ENCODE measurements at places on chromosomes 5 and 9. TPM values are rescaled to one million over a fixed set of nuclear protein-coding genes. Genes with fewer than 3 reads are reported as not detected.

The ALDOB gene
- 0.16 TPM for total RNA-seq

GRCh38 chr5:119322312-119322947 lies 33.4 kb upstream of the TNFAIP8 start:
- no peak for DNase-seq

DNA sequence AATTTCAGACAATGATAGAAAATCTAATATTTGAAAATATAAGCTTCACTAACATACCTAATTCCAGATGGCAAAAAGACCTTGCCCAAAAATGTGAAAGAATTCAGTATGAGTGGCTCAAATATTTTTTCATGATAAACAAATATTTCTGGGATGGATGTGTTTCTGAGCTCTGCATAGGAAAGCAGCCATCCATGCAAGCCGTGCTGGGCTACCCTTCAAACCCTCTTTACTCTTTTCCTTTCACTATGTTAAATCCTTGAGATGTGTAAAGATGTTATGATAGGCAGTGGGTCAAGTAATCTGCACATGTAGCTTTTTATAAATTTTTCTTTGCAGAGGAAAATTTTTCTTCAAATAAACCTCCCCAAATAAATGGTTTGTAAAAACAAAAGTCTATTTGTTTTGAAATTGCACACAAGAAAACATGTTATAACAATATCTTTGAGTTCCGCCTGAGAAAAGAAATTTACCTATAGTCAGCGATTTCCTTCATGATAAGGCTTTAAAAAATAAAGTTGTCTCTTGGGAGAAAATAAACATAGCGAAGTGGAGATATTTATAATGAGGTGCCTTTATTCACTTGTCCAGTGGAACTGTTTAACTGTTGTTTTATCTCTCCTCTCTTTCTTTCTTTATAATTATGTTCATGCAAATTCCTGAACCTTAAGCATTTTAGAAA lies 154.3 kb upstream of the PITX1 start:
- DNase-seq: no peak

DNA sequence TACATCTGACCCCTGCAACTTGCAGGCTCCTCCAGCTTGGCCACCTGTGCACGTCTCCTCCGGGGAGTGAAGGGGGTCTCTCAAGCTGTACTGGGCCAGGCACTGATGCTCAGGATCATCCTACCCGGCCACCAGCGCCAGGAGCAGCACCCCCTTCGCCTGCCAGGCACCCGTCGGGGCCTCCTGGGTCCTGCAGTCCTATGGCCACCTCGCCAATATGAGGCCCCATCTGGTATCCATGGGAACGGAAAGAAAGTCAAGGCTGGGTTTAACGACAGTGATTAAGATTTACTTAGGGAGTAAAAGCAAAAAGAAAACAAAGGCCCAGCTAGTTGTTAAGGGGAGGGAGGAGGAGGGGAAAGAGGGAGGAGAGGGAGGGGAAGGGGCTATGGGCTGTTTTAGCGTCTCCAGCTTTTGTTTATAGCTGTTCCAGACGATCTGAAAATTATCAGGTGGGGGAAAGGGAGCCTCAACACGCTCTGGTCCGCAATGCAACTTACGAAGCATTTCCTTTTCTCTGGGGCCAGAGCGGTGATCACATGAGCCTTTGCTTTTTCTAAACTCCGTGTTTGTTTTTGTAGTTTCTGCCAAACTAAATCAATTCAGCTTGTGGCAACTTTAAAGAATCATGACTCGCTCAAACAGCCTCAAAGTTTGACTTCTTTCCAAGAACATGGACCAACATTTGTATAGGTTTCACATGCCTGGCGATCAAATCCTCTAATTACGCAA lies 132.4 kb downstream of the ROR2 start:
- no peak for DNase-seq

The CDH10 gene
- total RNA-seq: 50.1 TPM

GRCh38 chr5:138364576-138364975 lies 12.1 kb downstream of the KDM3B start:
- no peak for DNase-seq

The GOLM1 gene
- 75.5 TPM for total RNA-seq

The SEMA5A gene
- total RNA-seq: 11.2 TPM

The TMEM252 gene
- total RNA-seq: not detected

The ECM2 gene
- 5.6 TPM for total RNA-seq

DNA sequence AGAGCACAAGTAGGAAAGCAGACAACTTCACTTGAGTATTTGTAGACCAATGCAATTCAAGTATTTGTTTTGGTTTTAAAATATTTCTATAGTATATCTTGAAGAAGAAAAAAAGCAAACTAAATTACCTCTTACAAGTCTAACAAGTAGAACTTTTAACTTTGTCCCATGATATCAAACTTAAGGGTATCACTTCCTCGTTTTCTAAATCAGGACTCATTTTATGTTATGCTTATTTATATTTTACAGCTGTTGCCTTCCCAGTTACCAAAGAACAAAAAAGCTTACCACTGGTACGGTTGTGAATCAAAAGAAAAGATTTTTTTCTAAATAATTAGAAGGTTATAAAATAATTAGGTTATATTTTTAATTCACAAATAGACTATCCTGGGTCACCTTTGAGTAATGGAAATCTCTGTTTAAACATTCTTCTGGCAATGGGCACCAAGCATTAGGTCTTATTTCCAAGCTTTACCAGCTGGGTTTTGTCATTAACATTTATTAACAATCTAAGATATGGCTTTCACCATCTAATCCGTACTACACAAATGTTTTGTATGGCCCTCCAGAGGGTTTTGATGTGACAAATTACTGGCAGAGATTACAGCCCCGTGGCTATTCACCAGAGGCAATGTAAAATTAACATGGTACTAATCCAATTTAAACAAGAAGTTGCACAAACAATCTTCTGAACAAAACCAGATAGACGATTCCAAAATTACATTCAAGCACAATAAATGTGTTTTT lies 63.6 kb downstream of the CEP120 start:
- DNase-seq: no peak

GRCh38 chr9:127867356-127868277 lies 9.9 kb downstream of the AK1 start:
- DNase-seq: no peak

DNA sequence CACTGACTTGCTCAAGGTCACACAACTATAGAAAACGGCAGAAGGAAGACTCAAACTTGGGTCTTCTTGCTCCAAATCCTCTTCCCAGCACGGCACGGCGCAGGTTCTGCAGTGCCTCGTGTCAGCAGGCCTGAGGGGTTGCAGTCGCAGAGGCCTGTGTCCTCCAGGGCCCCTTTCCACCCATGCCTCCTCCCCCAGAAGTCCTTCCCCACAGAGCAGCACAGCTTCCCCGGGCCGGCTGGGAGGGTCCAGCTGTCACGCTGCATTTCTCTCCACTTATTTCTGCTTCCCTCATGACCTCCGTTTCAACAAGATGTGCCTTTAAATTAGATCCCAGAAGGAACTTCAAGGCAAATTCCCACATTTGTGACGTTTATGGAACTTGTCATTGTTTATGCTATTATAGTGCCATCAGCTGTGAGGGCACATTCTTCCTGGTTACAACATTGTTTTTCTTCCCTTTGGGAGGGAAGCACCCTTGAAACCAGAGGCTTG lies 148.4 kb downstream of the C5orf15 start:
- DNase-seq: no peak

DNA sequence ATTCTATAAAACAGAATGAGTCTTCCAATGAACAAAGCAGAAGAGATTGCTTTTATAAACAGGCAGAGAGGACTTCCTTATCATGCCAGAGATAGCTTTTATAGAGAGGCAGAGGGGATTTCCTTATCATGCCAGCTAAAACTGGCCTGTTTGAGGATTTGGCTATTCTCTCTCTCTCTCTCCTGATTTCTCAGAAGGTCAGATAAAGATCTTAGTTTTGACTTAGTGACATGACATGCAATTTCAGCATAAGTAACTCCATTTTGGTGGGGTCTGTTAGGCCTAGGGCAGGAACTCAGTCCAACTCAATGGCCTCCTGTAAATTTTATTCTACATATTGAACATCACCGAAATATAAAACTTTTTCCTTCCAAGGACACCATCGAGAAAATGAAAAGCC lies 31.5 kb upstream of the DENND4C start:
- no peak for DNase-seq

- DNase-seq: no peak
These were observed 7.7 kb upstream of the GCNT1 start for GRCh38 chr9:76451234-76451633.

The TRIM36 gene
- 98.4 TPM for total RNA-seq

The GNAQ gene
- 169 TPM for total RNA-seq

GRCh38 chr9:93380410-93381060 lies 71.0 kb upstream of the FAM120A start:
- DNase-seq: no peak

DNA sequence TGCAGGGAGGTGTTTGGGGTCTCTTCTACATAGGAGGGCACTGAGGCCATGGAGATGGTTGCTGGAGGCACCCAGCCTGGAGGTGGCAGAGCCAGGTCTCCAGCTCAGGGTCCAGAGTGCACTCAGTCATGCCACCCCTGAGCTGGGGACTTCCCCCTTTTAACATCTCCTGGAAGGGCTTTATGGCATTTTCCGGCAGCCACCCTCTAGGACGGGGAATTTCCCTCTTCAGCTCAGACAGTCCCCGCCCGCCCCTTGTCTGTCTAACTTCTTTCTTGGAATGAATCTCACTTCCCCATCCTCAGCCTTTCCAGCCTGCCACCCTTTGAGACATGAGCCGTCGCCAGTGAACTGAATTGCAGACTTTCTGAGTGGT lies 49.9 kb downstream of the COL15A1 start:
- DNase-seq: no peak

- DNase-seq: no peak
These were observed 94.6 kb downstream of the ADAMTS2 start for GRCh38 chr5:179250561-179251225.

GRCh38 chr5:179869101-179869500 lies 10.5 kb upstream of the MRNIP start:
- DNase-seq: no peak

GRCh38 chr5:155912291-155912690 lies 414.7 kb upstream of the SGCD start:
- DNase-seq: no peak

DNA sequence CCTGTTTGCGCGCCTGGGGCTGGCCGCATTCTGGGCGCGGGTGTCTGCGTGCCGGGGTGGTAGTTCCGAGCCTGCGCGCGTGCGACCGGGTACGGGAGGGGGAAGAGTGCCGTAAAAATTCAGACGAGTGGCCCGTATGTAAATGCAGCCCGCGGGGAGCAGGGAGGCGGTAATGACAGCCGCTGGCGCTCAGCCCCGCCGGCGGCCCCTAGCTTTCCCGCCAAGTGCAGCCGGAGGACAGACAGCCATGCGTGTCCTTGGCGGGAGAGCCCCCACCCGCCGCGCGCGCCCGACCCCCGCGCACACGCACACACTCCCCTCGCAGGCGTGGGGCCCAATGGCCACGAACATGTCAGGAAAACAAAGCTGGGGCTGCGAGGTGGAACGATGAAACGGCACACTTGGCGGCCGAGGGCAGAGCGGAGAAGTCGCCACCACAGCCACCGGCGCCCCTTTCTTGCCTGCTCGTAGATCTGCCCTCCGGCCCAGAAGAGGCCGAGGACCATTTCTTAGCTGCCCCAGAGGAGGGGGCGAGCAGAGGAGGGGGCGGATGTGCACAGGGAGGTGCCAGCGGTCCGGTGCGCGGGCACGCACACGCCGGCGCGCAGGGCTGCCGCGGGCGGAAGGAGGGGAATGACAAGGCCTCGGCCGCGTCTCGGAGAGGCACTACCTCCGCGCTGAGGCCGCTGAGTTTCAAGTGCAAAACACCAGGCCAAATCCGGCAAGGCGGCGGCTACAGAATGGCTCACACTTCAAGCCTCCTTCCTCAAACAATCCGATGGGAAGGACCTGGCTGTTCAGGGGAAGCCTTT lies 208.4 kb downstream of the MEF2C start:
- DNase-seq: peak; percentile 81

DNA sequence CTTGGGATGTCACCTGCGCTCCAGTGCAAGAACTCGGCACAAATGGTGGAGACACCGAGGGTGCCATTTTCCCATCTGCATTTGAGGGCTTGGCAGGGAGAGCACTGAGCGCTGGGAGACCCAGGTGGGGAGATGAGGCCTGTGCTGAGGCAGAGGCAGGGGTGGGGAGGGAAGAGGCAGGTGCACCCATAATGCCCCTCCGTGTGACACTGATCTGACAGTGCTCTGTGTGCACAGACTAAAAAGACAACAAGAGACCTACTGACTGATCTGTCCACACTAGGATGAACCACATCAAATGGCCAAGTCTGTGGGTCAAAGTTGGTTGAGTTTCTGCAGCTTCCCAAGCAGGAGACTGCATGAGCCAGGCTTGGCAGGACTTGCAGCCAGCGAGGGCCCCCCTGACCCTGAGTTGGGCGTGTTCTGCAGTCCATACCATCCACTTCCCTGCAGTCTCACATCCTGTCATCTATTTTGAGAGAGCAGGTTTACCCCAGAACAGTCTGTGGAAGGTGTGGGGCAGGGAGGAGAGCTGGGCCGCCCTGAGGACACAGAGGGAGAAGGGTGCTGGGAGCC lies 41.9 kb downstream of the NEK6 start:
- no peak for DNase-seq
